ENCODE measurements at places on chromosomes 4 and X. TPM values are rescaled to one million over a fixed set of nuclear protein-coding genes. Genes with fewer than 3 reads are reported as not detected.

CLDN2 gene
- not detected for total RNA-seq

OSTC gene
- 199 TPM for total RNA-seq

MEPE gene
- total RNA-seq = not detected

MAGEC2 gene
- total RNA-seq = not detected

ERCC6L gene
- 3.8 TPM for total RNA-seq

CLNK gene
- not detected for total RNA-seq

NUDT10 gene
- 0.62 TPM for total RNA-seq

TBX22 gene
- not detected for total RNA-seq

CXCL11 gene
- total RNA-seq = not detected

P2RY10 gene
- total RNA-seq = not detected

COX7B2 gene
- total RNA-seq = not detected

GRIA3 gene
- total RNA-seq = 5.0 TPM

PIGA gene
- total RNA-seq = 9.3 TPM

FAM241A gene
- 1.6 TPM for total RNA-seq

DGKK gene
- not detected for total RNA-seq

MAGEC3 gene
- total RNA-seq = not detected

GPR50 gene
- total RNA-seq = not detected

AMMECR1 gene
- 10.6 TPM for total RNA-seq
